ENCODE measurements at places on chromosomes 16 and 17.
A peak's percentile ranks its signal among the peaks of the same experiment; 100 is the strongest.

- no peak for DNase-seq
Observed at GRCh38 chr16:85240982-85241924, 129.0 kb upstream of the CIBAR2 start.

GRCh38 chr17:59815965-59816364 lies 76.8 kb downstream of the TUBD1 start:
- no peak for DNase-seq

GRCh38 chr16:88282564-88283395 lies 100.0 kb upstream of the ZNF469 start:
- peak; percentile 20 for DNase-seq

DNA sequence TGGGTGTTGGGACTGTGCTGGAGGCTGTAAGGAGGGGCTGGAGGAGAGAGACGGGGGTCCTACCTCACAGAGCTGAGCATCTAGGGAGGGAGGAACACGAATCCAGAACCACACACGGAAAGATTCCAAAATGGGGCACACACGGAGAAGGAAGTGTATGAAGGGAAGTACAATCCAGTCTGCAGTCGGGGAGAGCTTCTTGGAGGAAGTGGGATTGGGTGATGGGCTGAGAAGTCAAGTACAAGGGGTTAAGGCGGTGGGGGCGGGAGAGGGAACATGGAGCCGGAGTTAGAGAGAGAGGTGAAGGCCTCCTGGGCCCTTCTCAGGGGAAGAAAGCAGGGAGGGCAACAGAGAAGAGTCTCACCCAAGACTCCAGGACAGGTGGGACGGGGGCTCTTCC lies 107.5 kb upstream of the CREBBP start:
- no peak for DNase-seq

- no peak for DNase-seq
Observed at GRCh38 chr17:79901131-79901530, 61.9 kb upstream of the CBX4 start.

DNA sequence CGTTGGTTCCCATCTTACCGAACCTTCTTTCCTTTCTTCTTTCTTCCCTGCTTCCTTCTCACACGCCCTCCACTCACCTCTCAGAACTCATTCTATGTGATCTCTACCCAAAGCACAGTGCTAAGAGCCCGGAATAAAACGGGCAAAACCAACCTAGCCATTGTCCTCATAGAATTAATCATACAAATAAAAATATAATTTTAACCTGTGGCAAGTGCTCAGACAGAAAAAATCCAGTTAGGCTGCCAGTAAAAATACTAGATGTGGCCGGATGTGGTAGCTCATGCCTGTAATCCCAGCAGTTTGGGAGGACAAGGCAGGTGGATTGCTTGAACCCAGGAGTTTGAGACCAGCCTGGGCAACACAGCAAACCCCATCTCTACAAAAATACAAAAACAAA lies 27.0 kb downstream of the BMERB1 start:
- DNase-seq: no peak

DNA sequence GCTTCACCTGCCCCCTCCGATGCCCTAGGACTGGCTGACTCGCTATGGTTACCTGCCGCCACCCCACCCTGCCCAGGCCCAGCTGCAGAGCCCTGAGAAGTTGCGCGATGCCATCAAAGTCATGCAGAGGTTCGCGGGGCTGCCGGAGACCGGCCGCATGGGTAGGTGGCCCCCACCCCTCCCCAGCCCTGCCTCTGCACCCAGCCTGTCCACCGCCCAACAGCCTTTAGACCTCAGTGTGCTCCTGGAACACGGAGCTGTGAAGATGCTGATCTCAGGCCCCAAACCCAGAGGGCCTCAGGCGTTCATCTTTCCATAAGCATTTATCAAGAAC lies 993 bp downstream of the MMP25 start:
- no peak for DNase-seq

DNA sequence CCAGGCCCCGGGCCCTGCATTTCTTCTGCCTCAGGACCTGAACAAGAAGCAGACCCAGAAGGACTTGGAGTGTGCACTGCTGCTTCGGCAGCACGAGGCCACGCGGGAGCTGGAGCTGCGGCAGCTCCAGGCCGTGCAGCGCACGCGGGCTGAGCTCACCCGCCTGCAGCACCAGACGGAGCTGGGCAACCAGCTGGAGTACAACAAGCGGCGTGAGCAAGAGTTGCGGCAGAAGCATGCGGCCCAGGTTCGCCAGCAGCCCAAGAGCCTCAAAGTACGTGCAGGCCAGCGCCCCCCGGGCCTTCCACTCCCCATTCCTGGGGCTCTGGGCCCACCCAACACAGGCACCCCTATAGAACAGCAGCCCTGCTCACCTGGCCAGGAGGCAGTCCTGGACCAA lies 9.2 kb downstream of the HIRIP3 start:
- no peak for DNase-seq

GRCh38 chr17:2070241-2071023 lies 15.5 kb downstream of the HIC1 start:
- DNase-seq: no peak

- no peak for DNase-seq
Observed at GRCh38 chr16:48820379-48820778, 210.4 kb upstream of the N4BP1 start.

DNA sequence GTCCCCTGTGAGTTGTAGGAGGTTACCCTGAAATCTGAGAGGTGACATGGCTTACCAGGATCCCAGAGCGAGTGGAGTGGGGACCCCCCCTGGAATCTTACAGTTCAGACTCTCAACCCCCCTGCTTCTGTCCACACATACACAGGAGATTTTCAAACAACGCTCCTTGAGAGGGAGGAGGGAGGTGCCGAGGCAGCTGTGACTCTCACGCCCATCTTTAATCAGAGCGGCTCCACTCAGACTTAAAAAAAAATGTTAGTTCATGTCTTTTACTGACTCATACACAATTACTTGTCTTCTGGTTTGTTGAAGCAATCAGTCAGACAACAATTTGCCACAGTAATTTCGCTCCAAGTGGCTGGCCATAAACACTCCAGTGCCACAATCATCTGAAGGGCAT lies 15.4 kb upstream of the TMEM220 start:
- no peak for DNase-seq

- DNase-seq: no peak
Observed at GRCh38 chr16:46428108-46429061, 192.8 kb downstream of the SHCBP1 start.

DNA sequence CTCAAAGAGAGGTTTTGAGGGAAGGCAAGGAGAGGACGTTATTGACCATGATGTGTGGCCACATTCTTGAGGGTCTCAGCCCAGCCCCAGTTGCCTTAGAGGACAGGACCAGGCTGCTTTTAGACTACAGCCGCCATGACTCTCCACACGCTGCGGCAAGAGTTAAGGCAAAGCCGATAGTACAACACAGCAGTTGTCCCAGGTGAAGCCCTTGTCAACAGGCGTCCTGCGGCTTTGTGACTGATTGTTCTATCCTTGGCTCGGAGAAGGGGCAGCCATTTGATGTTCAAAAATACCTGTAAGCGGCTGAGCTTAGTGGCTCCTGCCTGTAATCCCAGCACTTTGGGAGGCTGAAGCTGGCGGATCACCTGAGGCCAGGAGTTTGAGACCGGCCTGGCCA lies 28.8 kb downstream of the TMEM92 start:
- DNase-seq: no peak

GRCh38 chr16:8502446-8502845 lies 87.9 kb downstream of the TMEM114 start:
- no peak for DNase-seq

DNA sequence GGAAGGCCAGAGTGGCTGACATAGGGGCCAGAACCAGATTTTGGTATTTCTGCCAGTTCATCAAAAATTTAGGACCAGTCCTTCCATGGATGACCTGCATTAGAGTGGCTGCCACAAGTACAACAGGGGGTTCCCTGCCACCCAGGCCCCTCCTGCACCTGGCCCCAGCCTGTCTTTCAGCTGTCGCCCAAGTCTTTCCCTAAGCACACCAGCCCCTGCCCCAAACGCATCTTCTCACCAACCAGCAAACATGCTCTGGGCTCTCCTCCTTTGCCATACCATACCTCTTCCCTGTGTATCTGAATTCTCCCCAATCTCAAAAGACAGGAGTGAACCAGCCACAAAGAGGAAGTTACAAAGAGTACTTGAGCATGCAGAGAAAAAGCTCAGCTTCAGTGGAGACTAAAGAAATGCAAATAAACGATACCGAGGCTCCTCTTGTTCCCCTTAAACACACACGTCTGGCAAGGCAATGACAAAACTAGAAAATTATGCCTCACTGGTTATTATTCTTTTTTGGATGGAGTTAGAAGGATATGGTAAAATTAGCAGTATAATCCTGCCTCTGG lies 130.6 kb downstream of the DYNLRB2 start:
- peak; percentile 1 for DNase-seq

DNA sequence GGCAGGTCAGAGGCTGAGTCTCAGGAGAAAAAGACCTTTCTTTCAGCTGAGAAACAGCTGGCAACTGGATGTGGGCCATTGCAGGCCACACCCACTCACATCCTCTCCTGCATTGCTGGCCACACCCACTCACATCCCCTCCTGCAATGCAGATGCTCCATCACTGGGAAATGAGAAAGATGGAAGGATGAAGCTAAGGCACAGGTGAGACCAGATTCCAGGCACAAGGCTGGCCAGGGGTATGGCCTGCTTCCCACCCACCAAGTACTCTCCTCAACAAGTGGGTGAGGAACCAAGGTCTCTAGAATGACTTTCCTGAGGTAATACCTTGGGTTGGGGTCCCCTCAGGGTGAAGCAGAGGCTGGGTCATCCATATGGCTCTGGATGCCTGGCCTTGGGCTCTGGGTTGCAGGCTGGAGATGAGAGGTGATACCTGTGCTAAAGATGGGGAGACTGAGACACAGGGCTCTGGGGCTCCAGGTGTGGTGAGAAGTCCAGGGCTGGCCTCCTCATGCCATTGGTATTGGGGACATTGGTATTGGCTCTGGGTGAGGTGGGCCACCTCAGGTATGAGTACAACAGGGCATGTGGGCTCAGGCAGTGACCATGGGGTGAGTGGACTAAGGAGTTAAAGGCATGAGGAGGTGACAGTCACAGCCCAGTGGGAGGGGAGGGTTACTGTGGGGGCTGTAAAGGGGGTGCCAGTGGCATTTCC lies 1726.8 kb downstream of the TP53TG3F start:
- DNase-seq: no peak

- no peak for DNase-seq
Observed at GRCh38 chr16:84461413-84462295, 42.8 kb downstream of the MEAK7 start.

DNA sequence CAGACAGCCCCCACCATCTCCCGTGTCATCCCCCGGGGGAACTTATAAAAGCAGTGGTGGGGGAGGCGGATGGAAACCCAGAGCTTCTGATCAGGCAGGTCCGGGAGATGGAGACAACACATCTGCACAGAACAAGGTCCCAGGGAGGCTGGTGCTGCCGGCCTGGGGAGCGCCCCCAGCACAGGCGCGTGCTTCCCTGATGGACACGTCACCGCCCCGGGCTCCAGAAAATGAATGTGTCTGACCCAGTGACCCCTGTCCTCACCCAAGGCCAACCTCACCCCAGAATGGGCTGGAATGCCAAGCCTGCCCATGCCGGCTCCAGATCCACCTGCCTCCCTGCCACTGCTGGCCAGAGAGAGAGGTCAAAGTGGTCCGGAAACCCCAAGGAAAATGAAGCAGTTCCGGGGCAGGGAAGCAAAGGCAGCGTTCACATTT lies 12.5 kb downstream of the SLC7A5 start:
- DNase-seq: no peak

DNA sequence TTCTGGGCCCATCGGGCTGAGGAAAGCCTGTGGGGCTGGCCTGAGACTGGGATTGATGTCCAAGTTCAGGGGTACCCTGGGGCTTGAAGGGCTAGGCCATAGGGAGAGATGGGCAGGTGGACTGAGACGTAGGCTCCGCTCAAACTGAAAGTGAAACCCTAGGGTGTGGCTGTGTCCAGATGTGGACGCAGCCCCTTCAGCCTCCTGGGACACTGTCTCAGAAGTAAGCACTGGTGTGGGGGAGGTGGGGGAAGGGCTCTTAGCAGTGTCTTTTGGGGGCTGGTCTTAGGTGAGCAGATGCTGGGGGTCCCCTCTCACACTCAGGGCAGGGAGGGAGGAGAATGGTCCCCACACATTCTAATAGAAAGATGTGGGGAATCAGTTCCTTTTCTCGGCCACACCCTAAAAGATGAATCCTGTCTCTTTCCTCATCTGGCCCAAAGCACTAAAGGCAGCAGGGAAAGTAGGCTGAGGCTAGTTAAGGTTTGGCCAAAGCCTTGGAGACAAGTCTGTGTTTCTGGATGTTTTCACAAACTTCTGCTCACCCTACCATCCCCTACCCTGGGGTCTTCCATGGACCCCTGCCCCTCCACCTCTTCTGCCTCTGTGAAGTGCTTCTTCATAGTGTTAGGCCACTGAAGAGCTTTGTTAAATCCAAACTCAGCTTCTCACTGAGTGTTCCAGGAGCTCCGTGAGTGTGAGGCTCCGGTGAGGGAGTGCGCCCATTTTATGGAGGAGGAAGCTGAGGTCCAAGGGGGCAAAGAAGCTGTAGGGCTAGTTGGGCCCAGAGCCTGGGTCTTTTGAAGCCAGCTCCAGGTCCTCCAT lies 5.6 kb downstream of the FMNL1 start:
- peak; percentile 72 for DNase-seq

- peak; percentile 67 for DNase-seq
Observed at GRCh38 chr17:10844621-10845387, 6.9 kb upstream of the PIRT start.

DNA sequence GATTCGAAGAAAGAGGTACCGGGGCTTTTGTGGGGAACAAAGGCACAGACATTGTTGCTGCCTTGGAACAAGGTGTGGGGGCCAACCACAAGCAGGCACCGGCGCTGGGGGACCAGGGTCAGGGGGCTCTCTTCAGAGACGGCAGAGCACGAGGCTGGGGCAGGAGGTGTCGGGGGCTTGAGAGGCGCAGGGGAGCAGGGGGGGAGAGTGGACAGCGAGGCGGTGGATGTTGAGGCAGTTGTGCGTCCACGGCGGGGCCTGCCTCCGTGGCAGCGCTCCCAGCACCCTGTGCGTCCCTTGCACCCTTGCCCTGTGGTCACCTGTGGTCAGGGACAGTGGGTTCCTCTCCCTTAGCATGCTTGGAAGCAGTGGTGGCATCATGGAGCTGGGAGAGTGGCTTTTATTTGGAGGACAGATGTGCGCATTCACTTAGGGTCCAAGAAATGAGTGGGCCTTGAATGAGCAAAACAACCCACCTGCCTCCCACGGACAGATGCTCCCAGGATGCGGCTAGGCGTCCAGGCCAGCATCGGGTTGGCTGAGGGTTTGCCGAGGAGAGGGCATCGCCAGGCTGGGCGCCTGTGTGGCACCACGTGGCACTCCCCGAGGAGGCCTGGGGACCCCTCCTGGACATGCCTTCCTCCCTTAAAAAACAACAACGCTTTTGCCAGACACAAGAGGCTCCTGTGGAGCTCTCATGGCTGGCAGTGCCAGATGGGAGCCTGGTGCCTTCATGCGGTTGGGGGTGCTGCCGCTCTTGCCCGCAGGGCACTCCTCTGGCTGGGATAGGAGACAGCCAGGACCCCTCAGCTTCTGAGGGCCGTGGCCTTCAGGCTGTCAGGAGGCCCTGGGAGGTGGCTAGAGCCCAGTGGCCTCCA lies 113.0 kb downstream of the BANP start:
- DNase-seq: no peak

GRCh38 chr16:86634292-86634691 lies 55.9 kb downstream of the FOXL1 start:
- DNase-seq: no peak
